ENCODE measurements at places on chromosomes 7 and 10.

GRCh38 chr10:43053825-43054224, 23.0 kb upstream of the RET start:
- DNase-seq: no peak

- no peak for DNase-seq
Measured at GRCh38 chr7:18555120-18555519, 59.6 kb downstream of the HDAC9 start.

GRCh38 chr7:98230746-98231471, 19.7 kb downstream of the BHLHA15 start:
- no peak for DNase-seq

- no peak for DNase-seq
Measured at GRCh38 chr7:152145853-152146466, 120.5 kb downstream of the GALNT11 start.

DNA sequence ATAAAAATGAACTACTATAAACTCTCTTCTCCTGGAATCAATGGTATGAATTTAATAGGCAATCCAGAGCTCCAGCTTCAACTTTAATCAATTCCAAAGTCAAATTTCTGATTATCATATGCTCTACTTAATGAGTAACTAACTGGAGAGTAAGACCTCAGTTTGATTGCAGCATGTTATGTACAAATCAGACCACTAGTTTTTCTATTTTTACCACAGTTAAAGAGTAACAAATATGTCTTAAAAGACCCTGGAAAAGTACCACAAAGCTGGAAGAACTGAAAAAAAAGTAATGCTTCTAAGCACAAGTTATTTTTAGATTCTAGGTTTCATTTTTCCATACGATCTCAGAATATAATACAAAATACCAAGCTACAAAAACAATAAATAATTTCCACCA, 56.0 kb upstream of the TNKS2 start:
- DNase-seq: no peak

- no peak for DNase-seq
Measured at GRCh38 chr10:7085913-7086589, 324.8 kb downstream of the SFMBT2 start.

GRCh38 chr10:99331207-99331803, 2.1 kb downstream of the CNNM1 start:
- no peak for DNase-seq

DNA sequence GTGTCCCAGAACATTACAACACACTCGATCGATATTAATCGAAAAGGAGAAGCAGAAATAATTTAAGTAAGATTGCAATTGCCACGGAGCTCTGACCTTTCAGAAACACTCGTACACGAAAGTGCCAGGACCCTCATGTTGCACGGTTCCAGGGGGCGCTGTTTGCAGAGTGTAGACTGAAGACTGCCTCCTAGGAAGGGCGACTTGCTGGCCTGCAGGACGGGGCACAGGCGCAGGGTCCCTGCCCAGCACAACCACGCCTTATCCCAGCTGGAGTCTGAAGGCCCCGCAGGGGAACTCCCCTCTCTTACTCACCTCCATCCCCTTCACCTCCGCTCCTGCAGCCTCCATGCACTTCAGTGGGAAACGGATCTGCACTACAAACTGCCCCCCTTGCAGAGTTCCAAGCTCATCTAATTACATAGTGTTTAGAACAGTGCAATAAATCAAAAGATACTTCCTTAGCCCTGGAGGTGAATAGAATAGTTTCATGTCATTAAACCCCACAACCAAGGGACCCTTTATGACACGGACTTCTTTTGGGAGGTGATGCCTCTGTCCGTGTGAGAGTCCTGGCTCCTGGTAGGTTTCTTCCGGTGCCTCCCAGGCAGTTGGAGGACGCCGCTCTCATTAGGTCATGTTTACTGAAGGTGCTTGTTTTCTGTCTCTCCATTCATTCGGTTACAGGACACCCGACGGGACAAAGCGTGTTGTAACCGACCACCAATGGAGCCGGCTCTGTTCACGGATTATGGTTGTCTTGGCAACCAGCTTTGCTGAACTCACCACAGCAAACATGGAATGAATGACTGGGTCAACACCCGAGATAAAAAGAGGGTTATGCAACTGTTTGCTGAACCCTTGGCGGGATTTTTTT, 262.2 kb downstream of the BAMBI start:
- DNase-seq: peak; percentile 97

DNA sequence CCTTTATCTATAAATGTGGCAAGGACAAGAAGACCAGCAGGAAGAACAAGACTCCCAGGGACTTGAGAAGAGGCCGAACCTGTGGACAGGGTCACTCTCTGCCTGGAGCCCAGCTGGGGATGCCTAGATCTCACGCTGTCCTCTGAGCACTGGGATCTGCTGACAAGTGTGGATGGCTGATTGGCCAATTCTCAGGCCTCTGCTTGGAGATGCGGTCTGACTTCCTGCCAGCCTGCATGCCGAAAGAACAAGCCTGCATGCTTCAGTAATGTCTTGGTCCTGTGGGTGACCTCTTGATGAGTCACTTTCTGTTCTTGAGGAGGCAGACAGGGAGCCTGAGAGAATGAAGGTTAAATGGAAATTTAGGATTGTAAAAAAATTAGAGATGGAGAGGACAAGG, 84.7 kb downstream of the TMEM178B start:
- DNase-seq: no peak

- DNase-seq: no peak
Measured at GRCh38 chr7:116165717-116166116, 44.6 kb upstream of the TES start.

- DNase-seq: peak; percentile 80
Measured at GRCh38 chr7:154684666-154685563, 318.0 kb downstream of the PAXIP1 start.

DNA sequence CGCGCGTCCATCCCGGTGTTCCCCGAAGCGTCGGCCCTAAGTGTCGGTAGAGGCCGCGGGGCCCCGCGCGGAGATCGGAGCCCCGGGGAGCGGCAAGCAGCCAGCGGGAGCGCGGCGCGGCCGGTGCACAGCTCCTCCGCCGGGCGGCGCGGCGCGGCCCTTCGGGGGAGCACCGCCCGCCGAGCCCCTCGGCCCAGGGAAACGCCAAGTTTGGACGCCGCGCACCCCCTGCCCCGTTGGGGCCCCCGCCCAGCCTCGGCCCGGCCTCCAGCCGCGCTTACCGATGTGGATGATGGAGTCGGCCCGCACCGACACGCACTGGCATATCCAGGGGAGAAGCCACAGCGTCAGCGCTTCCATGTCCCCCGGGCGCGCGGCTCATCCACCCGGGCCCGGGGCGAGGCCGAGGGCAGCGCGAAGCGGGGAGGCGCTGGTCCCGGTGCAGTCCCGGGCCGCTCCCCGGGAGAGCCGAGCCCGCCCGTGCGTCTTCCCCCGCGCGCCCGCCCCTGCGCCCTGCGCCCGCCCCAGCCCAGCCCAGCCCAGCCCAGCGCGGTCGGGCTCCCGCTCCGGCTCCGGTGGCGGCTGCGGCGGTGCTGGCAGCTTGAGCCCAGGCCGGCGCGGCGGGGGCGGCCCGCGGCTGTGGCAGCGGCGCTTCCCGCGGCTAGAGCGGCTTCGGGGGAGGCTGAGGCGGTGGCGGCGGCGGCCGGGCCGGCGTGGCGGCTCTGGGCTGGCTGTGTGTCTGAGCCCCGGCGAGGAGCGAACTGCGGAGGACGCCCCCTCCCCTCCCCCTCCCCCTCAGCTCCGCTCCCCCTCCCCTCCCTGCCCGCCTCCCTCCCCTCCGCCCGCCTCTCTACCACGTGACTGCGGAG, at the start of gene GRID1:
Gene GRID1 (minus strand): TSS at position 763 of the 869 bp plus-strand sequence.
- DNase-seq: no peak

GRCh38 chr7:146937836-146938235, 821.2 kb downstream of the CNTNAP2 start:
- no peak for DNase-seq

DNA sequence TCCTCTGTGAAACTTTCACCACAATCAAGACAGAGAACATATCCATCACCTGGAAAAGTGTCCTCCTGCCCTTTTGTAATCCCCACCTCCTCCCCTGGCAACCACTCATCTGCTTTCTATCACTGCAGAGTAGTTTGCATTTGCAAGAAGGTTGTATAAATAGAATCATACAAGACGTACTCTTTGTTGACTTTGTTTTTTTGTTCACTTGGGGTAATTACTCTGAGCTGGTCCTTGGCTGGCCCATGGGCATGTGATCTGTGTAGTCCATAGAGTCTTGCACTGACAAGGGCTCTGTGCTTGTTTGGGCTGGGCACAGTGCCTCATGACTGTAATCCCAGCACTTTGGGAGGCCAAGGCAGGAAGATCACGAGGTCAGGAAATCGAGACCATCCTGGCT, 7.8 kb upstream of the HACD1 start:
- DNase-seq: no peak

GRCh38 chr7:68087401-68087800, 1090.8 kb downstream of the TYW1 start:
- DNase-seq: no peak

DNA sequence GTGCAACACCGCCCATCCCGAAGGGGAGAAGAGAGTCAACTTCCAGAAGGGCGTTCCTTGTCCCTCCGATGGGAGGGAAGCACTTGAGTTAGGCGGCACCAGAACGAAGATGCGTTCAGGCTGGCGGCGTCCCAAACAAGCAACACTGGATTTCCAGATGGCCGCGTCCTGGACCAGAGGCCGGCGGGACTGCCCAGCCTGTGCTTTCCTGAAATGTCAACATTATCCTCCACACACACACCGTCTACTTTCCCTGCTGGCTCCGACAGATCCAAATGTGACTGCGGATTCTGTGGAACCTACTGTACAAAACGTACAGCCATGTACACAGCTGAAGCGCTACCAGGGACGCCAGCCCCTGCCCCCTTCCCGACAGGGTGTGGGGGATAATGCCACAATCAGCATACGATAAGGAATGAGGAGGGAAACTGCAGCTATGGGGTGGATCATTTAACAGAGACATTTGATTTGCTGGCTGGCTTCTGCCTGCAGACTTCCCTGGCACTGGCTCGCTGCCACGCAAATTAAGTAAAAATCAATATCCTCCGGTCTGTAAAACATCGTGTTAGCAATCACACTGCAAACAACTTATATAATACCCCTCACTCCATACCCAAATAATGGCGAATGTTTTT, 82.1 kb downstream of the ZRANB1 start:
- peak; percentile 62 for DNase-seq

- no peak for DNase-seq
Measured at GRCh38 chr7:27221201-27221797, 21.3 kb upstream of the EVX1 start.

GRCh38 chr10:132309879-132310591, 2.3 kb upstream of the STK32C start:
- DNase-seq: no peak

GRCh38 chr7:141290973-141291372, 217.1 kb downstream of the TMEM178B start:
- DNase-seq: no peak

DNA sequence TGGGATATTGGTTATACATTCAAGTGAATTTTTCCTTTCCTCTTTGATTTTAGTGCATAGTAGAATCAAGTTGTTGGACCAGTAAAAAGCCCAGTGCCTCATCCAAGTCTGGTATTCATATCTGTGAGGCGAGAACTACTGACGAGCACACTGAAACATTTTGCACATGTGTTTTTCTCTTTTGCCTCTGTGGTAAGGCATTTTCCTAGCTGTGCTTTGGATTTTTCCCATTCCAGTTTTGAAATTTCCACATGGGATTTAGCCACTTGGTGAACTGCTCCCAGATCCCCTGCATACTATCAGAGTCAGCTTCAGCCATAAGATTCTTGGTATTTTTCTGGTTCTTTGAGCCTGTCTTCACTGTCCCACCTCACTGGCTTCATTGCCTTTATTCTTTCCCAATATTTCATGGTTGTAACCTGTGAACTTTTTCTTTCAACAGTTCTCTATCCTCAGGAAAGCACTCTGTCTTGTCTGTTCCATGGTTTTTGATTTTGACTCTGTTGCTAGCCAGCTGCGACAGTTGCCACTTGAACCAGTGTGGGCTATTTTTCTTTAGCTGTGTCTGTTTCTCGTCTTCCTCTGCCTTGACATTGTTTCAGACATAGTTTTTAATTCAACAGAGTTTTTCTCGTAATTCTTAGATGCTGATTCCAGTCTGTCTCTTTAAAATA, 239.0 kb downstream of the REEP3 start:
- no peak for DNase-seq

GRCh38 chr7:26398427-26398755, 106.7 kb downstream of the SNX10 start:
- peak; percentile 47 for DNase-seq

GRCh38 chr7:87574630-87575029, 26.1 kb downstream of the ABCB1 start:
- DNase-seq: no peak

DNA sequence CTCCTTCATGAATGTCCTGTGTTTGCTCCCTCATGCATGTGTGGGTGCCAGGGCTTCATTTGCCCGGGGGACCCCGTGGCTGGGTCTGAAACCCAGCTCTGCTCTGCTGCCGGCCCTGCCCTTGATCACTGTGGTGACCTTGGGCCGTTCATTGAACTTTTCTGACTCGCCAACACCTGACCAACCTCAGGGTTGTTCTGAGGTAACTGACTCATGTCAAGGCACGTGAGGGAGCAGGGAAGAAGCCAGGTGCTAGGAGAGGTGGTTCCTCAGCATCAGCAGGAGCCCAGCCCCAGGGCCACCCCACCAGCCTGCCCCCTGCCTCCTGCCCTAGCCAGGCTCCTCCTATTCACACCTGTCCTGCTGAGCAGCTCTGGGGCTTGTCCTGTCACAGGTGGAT, 47.9 kb downstream of the TBATA start:
- DNase-seq: no peak

- peak; percentile 51 for DNase-seq
Measured at GRCh38 chr7:67764289-67764688, 767.7 kb downstream of the TYW1 start.

DNA sequence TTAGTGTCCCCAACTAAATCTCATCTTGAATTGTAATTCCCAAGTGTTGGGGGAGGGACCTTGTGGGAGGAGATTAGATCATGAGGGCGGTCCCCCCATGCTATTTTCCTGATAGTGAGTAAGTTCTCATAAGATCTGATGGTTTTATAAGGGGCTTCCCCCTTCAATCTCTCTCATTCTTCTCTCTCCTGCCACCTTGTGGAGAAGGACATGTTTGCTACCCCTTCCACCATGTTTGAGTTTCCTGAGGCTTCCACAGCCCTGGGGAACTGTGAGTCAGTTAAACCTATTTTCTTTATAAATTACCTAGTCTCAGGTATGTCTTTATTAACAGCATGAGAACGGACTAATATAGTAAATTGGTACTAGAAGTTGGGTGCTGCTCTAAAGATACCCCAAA, 365.6 kb downstream of the ANKRD7 start:
- DNase-seq: peak; percentile 28

Data from NCI-H1092 (cell line).